D721Med (cell line): ENCODE measurements at places on chromosomes 7 and 10.

DNA sequence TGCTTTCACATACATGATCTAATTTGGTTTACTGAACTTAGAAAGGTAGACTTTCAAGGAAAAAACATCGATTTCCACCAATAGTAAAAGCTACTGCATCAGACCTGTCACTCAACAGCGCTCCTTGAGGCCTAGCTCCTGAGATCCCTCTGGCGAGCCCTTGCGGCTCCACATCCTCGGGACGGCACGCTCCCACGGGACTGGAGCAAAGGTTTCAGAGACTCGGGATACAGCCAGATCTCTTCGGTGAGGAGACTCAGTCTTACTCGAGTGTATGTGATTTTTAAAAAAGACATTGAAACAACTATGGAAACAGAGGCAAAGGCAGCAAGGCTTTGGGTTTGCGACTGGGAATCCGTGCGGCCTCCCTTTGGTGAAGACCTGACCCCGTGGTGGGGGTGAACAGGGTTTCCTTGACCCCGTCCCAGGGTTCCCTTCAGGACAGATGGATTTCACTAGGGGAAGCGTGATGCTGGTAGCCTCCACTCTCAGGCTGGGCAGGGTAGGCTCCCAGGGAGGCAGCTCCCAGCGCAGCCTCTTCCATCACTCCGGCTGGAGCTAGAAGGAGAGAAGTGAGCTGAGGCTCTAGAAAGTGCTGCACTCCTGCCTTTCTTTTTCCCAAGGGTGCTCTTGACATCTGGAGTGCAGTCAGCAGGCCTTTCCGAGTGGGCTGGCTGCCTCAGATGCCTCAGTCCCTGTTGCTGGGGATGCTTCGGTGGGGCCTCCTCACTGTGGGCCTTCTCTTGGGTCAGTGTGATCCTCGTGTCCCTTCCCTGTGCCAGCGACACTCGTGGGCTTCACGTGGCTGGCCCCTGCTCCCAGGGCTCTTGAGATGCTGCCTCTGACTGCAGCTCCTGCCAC, 5.8 kb upstream of the ATP6V0E2 start:
- no peak for DNase-seq

DNA sequence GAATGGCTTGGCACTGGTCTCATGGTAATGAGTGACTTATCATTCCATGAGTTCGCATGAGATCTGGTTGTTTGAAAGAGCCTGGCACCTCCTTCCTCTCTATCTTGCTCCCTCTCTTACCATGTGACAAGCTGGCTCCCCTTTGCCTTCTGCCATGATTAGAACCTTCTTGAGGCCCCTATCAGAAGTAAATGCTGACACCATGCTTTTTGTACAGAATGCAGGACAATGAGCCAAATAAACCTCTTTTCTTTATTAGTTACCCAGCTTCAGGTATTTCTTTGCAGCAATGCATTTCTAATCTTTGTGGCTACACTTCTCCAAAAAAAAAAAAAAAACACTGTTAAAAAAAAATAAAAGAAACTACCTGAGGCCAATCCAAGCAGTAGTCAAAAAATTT, 17.1 kb upstream of the SLC13A1 start:
- DNase-seq = no peak

DNA sequence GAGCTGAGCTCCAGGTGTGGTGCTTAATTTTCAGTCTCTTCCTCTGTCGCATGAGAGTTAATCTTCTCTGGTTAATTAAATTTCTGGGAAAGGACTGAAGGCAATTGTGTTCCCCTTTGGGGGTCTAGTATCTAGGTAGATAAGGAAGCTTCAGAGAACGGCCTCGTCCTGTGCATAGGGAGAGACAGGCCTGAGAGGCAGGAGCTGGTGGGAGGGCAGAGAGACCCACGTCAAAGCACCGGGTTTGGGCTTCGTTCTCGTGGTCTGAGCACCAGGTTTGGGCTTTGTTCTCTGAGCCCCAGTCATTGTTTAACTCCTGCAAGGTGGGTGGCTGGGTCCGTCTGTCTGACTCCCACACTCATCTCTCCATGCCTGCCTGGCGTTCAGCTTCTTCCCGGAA, 160.8 kb upstream of the PITRM1 start:
- no peak for DNase-seq

- no peak for DNase-seq
Observed at GRCh38 chr7:112452102-112452888, 2.0 kb downstream of the IFRD1 start.
